Activated T-cell treated with anti-CD3 and anti-CD28 coated beads, Interleukin-2, amount 50 U/mL, for 4 hours (primary cell): ENCODE measurements at places on chromosomes 16 and 17. TPM values are rescaled to one million over a fixed set of nuclear protein-coding genes. Genes with fewer than 3 reads are reported as not detected.

DNA sequence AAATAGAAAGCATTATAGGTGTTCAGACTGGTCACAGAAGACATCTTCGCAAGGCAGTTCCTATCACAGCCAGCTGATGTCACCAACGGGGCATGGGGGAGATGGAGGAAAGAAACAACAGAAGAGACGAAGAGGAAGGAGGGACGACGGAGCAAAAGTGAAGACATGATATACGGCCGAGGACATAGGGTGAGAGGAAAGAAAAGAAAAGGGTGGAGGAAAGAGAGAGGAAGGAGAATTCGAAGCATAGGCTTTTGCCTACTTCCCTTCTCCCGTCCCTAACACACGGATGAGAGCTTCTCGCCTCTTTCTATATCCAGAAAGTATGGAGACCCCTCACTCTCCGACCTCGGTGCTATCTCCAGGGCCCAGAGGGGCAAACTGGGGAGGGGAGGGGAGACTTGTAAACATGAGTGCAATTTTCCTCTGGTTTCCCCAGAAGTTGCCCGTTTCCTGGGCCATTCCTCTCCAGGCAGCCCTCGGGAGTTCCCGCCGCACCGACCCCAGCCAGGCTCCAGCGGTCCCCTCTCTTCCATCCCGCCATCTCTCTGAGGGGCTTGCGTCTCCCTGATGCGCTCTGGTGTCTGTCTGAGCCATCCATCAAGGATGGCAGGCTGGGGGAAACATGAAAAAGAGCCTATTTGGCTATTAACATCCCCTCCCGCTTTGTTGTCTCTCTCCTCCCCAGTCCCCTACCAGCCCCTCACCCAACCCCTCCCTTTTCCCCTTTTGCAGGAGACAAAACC lies 26.0 kb downstream of the COPZ2 start:
- DNase-seq: no peak

GRCh38 chr16:53804467-53804866 lies 100.5 kb downstream of the FTO start:
- DNase-seq: no peak

DNA sequence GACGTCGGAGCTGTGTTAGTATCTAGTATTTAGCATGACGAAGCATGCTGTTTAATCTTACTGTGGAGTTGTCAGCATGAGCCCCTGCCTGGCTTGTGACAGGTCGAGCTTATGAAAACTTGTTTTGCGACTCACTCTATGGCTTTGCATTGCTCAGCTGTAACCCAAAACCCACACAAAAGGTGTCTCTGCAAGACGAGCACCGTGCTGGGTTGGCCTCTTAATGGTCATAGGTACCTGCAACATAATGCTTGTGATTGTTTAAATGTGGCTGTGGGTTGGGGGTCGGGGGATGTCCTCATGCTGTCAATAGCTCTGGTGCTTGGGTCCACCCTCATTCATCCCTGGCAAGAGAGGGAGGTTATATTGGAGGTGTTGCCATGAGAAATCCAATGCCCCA lies 5.4 kb downstream of the NTN1 start:
- DNase-seq: no peak

PYY gene
- total RNA-seq: not detected

PRSS33 gene
- total RNA-seq: 0.13 TPM

GRCh38 chr17:48878920-48879898 lies 13.4 kb upstream of the ATP5MC1 start:
- DNase-seq: peak; percentile 48

GCGR gene
- not detected for total RNA-seq

PYCARD gene
- 2.7 TPM for total RNA-seq

DNA sequence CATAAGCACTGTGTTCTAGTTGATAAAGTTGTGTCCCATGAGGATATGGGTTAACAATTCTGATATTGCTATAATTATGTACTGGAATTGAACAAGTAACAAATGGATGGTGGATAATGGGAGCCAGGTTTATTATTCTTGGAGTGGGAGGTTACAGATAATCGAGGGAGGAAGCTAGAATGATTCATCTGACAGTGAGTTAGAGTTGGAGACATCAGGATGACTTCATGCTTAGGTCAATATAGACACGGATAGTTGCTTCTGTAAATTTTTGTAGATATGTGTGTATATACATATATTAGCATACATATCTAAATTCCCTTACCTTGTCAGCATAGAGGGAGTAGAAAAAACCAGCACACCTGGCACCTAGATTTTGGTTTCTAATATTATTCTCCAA lies 293.4 kb downstream of the SHISA9 start:
- no peak for DNase-seq

ZNF469 gene
- 1.6 TPM for total RNA-seq

DNA sequence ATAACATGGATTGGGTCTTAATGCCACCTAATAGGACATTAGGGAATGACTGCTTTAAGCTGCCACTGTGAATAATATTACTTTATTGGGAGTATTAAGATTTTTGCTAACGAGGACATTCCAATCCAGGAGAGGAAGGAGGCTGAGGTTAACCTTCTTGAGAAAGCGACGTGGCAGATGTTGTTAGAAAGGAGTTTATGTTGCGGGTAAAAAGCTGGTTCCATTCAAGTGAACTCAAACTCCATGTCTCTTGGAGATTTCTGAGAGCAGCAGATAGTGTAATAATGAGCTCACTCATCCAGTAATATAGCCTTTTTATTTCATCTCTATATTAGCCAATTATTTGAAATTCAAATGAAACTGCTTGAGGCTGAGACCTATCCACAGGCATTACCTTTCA lies 75.5 kb downstream of the KNOP1 start:
- no peak for DNase-seq

GRCh38 chr17:4142107-4142900 lies 526 bp downstream of the ZZEF1 start:
- DNase-seq: peak; percentile 16

DNA sequence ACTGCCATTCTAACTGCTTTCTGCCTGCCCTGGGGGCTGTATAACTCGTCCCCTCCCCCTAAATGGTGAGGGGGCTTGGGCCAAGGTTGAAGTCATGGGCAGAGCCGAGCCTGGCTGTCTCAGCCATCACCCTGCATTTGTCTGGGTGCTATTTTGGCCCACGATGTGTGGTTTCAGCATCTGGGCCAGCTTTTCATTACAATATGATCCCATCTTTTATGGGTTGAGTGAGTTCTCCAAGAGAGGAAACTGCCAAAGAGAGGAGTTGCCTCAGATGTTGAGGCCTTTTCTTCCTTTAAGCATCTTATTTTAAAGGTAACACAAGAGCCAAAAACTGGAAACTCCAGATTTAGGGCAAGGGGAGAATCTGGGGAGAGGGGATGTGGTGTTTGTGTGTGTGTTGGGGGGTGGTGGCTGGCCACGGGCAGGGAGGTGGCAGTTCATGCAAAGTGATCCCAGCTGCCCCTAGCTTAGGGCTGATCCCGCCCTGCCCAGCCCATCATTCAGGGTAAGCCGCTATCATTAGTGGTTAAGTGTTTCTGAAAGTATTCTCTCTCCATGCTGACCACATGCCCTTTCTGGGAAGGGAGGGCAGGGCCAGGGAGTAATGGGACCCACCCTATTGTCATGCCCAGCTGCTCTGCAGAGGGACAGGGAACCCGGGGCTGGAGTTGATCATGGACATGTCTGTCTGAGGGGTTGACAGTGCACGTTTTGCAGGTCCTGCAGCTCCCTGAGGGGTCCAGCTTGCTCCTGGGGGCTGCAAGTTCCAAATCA lies 83.2 kb upstream of the CLEC18A start:
- DNase-seq: no peak

- no peak for DNase-seq
Measured at GRCh38 chr16:85372627-85373372, 240.3 kb upstream of the GSE1 start.

PIPOX gene
- total RNA-seq: 1.5 TPM

DNA sequence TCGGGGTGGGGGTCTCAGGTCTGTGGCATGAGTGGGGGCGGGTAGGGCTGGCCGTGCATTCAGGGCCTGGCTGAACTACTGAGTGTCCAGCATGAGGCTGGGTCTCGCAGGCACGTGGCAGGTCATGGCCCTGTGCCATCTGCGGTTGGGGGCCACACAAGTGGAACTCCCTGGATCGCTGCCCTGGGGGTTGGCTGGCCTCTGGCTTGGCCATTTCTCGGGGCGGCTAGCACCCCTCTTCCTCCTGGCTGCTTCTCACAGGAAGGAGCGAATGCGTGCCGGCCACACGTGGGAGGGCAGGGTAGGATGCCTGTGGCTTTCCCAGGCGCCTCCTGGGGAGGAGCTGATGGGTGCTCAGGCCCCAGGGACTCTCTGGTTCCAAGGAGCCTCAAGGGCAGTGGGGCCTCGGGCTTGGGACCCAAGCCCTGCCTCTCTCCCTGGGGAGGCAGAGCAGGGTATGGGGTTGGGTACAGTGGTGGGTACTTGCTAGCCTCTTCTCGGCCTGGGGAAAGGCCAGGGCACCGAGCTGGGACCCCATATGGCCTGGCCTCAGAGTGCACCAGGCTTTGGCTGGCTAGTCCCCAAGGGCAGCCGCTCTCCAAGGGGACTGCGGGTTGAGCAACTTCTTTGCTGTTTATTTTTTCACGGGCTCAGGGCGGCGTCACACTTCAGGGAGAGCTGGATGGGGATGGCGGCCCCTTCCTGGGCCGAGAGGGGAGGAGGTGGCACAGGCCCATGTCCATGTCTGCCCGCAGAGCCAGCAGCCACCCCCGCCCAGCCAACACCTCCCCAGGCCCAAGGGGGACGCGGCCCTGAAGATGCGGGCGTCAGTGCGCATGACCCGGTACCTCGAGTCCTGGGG lies 37.5 kb downstream of the ADCY7 start:
- DNase-seq: peak; percentile 4

GRCh38 chr16:17496891-17497290 lies 26.1 kb upstream of the XYLT1 start:
- no peak for DNase-seq

TBKBP1 gene
- total RNA-seq: 24.6 TPM

GRCh38 chr17:81388091-81388611 lies 7.1 kb upstream of the BAHCC1 start:
- no peak for DNase-seq

NPW gene
- 19.0 TPM for total RNA-seq

DNA sequence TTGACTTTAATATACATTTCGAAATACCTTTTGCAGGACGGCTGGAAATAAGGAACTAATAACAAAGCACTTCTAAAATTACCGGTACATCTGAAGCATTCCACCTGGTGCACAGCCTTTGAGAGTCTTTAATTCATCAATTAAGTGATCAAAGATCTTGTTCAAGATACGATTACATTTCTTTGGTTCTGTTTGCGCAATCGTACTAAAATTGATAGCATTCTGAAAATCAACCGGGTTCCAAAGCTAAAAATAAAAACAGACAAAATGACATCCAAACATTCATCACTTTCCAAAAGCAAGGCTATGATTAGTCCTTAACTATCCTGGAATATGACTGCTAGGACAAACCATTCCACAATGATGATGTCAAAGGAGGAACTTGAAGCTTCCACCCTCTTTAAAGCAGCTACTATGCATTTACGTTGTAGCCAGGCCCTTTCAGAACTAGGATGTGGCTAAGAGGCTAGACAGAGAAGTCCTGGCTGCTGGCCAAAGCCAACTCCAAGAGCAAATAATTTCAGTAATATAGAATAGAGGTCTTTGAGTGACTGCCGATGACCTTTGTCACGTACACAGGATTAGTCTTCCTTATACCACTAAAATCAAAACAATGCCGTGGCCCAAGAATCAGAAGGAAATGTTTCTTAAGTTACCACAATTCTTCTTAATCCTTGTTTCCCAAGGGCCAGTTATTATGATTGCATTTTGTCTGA lies 299.8 kb upstream of the PSMD7 start:
- no peak for DNase-seq

TMC6 gene
- total RNA-seq: 79.1 TPM

DNA sequence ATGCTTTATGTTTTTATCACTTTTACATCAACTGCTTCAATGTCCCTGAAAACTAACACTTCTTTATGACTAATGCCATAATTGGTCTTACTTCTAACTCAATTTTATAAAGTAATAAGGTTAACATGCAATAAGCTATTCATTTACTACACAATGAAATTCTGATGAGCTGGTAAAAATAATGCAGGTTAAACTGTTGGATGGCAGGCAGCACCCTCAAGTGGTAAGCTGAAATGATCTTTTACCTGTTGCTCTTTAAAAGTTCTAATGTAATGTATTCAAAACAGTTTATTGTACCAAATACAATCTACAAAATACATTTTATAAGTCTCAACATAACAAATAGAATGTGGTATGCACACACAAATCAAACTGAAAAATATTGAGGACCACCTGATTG lies 1280.3 kb downstream of the CDH8 start:
- no peak for DNase-seq

DNA sequence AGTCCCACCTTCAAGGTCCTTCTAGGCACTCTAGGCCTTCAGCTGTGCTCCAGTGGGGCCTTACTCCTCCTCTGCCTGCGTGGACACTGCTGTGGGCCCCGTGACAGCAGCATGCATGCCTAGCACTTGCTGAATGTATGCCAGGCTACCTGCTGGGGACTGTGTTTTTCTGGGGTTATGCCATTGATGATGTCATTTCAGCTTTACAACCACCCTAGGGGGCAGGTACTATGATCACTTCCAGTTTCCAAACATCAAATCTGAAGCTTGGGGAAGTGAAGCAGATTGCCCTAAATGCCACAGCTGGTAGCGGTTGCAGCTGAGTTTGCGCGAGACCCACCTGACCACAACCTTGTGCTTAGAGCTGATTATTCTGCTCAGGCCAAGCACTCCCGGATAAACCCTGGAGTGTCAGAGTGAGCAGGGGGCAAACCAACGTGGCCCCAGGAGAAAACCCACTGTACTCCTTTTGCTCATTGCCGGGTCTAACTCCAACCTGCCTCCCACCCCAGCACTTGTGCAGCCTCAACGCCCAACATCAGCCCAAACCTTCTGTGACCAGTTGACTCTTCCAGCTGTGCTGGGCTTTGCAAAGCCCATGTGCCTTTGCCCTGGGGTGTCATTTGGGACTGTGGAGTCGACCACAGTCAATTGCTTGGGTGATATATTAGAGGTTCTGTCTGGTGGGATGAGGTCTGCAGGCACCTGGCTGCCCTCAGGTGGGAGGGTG lies 168.4 kb downstream of the ENGASE start:
- DNase-seq: no peak

DNA sequence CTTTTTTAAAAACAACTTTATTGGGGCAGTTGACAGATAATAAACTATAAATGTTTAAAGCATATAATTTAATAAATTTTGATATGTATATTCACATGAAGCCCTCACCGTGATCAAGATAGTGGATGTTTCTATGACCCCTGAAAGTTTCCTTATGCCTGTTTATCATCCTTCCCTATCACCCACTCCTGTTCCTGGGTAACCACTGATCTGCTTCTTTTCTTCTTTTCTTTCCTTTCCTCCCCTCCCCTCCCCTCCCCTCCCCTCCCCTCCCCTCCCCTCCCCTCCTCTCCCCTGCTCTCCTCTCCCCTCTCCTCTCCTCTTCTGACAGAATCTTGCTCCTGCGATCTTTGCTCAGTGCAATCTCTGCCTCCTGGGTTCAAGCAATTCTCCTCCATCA lies 193.7 kb upstream of the CDH13 start:
- DNase-seq: no peak

DNA sequence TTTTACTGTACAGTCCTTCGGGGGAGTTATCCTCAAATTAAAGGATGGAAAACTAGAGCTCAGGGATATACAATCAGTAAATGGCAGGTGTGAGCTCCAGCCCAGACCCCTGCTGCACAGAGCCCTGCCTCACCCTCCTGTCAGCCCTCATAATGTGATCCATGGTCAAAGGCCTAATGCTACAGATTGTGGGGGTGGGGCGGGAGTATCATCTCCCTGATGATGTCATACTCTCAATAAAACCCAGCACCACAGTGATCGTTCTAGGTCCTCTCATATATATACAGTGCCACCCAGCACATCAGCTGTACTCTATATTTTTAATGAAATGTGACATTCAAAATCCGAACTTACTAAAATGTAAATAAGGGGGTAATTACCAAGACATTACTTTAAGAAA lies 61.5 kb downstream of the SLC39A11 start:
- no peak for DNase-seq

LGALS3BP gene
- total RNA-seq: 29.9 TPM

LASP1 gene
- total RNA-seq: 74.7 TPM
